Nephron progenitor cell (in vitro differentiated cells): ENCODE measurements at places on chromosomes 5 and 9.
A peak's percentile ranks its signal among the peaks of the same experiment; 100 is the strongest.

DNA sequence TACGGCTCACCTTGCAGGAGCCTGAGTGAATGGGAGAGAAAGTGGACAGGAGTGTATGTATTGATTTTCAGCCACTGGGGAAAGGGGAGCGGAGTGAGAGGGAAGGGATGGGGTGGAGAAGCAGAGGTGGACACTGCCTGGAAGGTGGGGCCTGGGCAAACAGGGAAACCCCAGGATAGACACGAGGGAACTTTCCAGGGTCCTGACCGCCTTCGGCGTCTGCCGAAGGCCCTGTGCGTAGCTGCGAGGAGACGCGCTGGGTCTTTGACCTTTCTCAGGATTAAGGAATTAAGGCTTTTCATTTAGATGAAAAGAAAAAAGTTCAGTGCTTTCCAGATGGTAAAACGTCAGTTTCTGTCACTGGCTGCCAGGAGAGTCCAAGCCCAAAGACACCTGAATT lies 134.6 kb upstream of the RAPGEF1 start:
- DNase-seq = peak; percentile 38

- DNase-seq = no peak
Observed at GRCh38 chr5:119049824-119050449, 20.9 kb upstream of the DMXL1 start.

- DNase-seq = no peak
Observed at GRCh38 chr5:38226091-38226490, 32.3 kb upstream of the EGFLAM start.

- no peak for DNase-seq
Observed at GRCh38 chr5:111668477-111669414, 88.2 kb downstream of the NREP start.

DNA sequence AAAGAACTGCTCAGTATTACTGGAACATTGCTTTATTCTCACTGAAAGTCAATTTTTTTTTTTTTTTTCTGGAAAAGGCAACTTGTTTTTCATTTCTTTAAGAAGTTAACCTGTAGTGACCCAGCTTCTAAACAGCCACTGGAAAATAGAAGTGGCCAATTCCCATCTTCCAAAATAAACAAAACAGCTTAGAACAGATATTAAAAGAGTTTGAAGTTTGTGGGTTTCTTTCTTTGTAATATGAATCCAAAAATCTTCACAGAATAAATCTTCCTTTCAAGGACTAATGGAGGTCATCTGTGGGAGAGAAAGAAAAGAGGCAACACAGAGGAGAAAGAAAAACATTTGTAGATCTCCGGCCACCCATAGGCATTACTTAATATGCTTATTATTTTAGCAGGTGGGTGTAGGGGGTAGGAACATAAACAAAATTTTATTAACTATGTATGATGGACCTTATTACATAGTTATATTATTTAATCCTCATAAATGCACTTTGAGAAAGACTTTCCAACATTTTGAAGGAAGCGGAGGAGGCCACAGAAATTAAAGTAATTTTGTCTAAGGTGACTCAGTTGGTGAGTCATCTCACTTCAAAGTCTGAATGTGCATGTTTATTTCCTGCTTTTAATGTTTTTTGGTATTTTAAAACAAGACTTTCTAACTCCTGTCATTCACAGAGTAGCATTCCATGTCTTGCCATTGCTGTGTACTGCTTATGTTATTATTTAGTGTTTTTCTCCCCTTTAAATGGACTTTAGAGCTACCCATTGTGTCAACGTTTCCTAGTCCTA lies 1791.8 kb upstream of the WWC1 start:
- no peak for DNase-seq

DNA sequence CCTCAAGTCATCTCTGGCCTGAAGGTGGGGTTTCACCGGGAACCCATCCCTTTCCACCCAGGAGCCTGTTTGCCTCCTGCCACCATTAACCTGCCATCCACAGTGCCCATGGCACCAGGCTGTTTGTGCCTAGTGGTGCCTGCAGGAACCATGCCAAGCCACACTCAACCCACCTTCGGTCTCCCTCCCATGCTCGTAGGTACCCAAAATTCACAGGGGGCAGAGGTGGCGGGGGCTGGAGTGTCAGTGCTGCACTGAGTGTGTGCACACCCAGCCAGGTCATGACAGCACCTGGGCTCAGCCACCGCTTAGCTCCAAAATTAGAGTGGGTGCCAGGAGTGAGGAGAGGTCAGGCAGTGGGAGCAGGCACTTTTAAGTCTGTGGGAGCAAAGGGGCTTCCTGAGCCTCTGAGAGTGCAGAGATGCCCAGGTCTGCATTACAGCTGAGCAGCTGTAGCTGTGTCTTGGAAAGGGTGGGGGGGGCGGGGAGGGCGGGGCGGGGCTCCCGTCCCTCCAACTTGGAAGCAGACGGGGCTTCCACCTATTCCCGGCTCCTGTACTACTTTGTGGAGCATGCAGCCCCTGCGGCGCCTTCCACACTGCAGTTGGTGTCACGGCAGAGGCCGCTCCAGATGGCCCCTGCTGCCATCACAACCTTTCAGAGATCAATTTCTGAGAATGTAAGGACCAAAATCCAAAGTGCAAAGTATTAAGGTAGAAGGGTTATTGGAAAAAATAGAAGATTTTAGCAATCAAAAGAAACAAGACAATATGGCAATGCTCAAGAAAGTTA lies 2396.8 kb upstream of the C9orf72 start:
- DNase-seq = no peak

DNA sequence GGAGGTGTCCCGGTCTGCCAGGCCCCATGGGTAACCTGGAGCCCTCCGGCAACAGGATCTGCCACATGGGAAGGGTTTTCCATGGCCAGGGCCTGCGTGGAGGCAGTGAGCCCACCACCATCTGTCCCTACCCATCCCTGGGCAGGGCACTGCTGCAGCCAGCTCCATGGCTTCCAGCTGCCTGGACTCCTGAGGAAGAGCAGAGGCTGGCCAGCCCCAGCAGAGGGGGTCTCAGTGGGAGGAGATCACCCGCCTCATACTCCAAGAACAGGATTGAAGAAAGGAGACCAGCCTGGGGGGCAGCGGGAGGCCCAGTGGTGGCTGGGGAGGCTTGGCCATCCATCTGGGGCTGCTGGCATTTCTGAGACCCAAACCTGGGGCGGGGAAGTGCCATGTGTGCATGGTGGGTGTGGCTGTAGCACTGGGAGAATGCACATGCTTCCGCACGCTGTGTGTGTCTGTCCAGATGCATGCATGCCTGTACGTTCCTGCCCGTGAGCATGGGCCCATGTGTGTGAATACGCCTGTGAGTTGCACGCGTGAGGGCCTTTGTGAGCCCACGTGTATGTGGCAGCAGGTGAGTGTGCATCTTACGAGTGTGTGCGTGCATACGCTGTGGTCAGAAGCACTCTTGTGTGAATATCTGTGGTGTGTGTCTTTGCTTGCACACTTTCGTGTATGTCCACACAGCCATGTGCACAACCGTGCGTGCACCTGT lies 78.5 kb downstream of the LMX1B start:
- no peak for DNase-seq

- DNase-seq = no peak
Observed at GRCh38 chr5:9356351-9356825, 189.5 kb downstream of the SEMA5A start.

DNA sequence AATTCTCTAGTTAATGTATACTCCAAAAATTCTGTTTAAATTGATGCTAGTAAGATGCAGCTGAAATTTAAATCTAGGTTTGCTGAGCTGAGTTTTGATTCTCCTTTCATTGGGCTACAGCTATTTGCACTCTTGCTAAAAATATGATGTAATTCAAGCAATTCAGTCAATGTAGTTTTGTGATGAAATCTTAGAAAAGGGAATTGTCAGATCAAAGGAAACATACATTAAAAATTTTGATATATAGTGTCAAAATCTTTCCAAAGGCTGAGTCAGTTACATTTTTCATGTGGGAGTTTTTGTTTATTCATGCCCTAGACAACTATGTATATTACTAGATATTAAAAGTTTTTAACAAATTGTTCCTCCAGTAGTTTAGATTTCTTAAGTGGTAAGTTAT lies 334.9 kb upstream of the DAB2 start:
- no peak for DNase-seq

DNA sequence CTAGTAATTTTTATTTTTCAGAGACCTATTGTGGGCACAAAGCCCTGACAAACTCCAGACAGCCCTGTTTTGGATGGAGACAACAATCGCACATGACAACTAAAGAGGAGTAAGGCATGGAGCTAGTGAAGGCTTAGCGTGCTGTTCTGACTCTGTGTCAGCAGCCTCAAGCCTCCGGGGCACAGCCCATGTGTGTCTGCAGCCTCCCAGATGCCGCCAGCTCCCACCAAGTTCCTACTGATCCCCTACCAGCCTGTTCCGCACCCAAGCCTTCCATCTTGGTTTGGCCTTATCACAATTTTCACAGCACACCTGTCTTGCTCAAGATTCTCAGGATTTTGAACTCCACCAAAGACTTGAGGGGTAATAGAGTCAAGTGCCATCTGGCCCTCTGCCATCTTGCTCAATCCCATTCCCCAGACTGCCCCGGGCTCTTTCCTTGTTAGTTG lies 70.3 kb upstream of the SH3PXD2B start:
- DNase-seq = no peak

- DNase-seq = no peak
Observed at GRCh38 chr9:133374612-133375115, 1.2 kb downstream of the SURF4 start.

DNA sequence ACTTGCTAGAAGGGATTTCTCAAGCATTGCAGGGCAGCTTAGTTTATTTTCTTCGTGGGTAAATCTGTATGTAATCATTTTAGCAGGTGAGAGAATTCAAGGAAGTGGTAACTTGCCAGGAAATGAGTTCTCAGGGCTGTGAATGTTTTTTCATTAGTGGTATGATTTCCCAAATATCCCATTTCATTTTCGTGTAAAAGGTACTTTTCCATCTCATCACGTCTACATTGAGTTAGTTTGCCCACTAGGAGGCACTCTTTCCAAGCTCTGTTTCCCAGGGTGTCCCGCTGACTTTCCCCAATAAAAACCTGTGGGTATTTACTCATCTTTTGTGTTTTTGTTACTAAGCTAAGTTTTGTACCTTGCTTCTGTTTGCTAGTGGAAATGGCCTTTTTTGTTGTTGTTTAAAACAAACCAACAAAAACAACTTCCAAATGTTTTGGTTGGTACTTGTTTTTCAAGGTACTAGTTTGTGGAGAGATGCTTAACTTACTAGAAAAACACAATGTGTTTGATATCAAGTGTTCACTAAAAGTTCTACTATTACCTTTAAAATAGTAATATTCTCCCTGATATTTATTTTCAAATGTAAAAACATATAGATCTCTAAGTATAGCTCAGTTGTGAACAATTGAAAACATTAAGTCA lies 373.6 kb downstream of the ADGRV1 start:
- DNase-seq = peak; percentile 40

GRCh38 chr9:85178474-85178873 lies 508.9 kb downstream of the NTRK2 start:
- peak; percentile 36 for DNase-seq
